ENCODE measurements at places on chromosomes 6 and 20.

DNA sequence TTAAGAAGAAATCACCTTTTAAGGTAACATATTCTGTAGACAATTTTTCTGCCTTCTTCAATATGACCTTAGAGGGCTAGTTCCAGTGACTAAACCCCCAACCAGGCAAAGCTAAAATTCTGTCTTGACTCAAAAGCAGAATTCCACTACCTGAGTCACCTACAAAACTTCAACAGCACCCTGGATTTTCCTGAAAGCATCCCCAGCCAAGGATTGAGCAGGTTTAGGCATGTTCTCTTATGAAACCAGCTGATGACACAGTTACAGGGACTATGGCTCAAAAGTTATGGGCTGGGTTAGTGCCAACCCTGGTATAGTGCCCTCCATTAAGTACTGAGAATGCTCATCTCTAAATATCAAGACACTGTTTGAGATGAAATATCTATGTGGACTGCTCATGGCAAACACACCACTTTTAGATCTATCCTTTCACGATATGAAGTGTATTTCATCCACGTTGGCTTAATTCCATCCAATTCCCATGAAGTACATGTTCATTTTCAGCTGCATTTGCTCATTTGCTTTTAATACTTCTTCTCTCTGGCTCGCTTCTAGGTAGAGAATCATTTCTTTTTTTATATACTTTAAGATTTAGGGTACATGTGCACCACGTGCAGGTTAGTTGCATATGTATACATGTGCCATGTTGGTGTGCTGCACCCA, 53.6 kb upstream of the TNFAIP3 start:
- no peak for DNase-seq

DNA sequence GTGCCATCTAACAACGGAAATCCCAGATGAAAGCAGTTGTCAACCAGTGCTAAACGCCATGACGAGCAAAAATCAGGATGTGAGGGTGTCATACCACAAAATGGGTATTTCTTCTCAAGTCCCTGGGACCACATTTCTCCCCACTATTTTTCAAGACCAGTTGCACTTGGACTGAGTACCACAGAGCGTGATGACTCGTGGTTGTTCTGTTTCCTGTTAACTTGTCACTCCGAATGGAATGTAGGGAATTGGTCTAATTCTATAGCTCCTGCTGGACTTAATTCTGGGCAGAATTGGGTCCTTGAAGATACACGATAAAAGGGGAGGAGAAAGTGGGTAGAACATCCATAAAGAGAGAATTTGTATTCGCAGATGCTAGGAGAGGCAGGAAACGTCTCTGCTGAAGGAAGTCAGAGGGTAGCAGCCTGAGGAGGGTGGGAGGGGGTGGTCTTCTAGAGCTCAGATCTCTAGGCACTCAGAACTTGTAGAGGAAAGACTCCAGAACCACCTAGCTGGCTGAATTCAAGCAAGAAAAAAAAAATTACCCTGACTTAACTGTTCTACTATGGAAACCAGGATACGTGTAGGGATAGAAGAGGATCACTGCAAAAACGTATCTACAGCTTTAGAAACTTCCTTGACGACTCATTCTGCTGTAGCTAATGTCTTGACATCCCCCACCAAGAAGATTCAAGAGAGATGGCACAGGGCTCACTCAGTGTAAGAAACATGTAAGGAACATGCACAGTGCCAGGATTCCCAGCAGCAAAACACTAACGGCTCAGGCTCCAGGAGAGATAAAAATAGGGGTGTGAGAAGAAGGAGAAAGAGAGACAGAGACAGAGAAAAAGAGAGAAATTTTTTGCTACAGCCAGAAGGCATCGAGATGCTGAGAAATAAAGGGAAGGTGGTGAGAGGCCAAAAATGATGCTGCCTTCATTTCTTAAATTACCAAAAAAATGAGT, 494.7 kb downstream of the CD83 start:
- no peak for DNase-seq

DNA sequence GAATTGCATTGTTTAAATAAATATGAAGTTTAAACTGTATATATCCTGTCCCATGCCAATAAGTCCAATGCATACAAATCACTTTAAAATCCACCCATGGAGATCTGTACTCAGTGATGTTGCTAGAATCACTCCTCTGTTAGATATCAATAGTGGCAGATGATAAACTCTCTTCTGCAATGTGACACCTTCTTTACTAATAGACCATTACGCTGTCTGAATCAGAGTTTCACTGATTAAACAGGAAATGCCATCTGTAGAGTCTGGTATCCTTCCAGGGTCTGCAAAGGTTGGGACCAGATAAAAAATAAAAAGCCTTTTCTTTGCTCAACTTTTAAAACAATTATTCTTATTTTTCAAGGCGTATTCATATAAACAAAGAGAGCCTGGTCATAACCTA, 134.5 kb downstream of the EDN3 start:
- DNase-seq, result no peak

DNA sequence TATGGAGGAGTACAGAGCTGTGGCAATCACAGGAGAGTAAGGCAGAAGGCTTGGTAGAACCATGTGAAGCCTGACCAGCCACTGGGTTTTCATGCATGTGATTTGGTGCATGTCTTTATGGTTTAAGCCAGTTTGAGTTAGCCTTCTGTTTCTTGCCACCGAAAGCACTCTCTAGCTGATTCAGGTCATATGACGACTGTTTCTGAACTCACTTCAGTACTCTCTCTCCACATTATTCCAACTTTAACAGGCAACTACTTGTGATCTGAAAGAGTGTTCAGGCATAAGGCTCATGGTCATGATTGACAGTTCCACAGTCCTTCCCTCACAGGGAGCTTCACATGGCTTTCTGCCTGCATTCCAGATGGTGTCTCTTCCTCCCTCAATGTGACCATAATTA, 63.3 kb upstream of the TAB2 start:
- DNase-seq, result no peak

DNA sequence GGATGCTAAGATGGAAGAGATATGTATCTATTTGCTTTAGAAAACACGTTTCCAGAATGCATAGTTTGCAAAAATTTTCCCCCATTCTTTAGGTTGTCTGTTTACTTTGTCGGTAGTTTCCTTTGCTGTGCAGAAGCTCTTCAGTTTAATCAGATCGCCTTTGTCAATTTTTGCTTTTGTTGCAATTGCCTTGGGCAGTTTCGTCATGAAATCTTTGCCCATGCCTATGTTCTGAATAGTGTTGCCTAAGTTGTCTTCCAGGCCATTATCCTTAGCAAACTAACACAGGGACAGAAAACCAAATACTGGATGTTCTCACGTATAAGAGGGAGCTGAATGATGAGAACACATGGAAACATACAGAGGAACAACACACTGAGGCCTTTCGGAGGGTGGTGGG, 454.2 kb upstream of the SLC35B3 start:
- DNase-seq, result no peak

DNA sequence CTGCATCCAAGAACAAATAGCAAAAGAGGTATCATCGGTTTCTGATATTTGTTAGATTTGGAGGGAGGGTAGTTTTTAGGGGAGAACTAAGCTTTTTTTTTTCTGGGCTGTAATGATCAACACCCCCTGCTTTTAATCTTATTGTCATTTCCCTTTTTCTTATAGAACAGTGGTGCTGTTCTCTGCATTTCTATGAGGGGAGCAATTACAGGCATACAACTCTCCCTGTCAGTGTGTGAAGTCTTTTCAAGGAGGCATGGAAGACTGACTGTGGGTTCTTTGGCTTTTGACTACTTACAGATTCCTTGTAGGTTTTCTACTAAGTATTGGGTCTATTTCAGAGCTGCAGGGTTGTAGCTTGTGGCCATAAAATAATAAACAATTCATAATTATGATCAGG, 632.3 kb downstream of the TFAP2B start:
- no peak for DNase-seq

- no peak for DNase-seq
These were observed 4.9 kb upstream of the EEF1A1 start for GRCh38 chr6:73525546-73526330.

All from activated CD4-positive, alpha-beta T cell treated with anti-CD3 and anti-CD28 coated beads for 1 hour (primary cell).